ENCODE measurements at places on chromosomes 2 and 18.

DNA sequence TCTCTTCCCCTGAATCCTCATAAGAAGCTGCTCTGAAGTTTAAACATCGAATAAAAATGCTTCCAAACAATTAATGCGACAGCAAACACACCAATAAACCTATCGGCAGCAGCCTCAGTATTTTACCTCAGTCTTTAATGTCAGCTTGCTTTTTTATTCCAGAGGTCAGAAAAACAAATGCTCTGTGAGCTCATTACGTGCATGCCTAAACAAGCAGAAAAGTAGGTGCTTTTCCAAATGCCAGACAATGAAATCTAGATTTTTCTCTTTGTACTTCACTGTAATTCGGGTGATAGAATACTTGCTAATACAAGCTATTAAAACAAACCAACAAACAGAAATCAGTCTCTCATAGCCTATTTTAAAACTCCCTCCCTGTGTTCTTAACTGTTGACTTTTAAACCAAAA lies 381.5 kb downstream of the NRXN1 start:
- no peak for DNase-seq

DNA sequence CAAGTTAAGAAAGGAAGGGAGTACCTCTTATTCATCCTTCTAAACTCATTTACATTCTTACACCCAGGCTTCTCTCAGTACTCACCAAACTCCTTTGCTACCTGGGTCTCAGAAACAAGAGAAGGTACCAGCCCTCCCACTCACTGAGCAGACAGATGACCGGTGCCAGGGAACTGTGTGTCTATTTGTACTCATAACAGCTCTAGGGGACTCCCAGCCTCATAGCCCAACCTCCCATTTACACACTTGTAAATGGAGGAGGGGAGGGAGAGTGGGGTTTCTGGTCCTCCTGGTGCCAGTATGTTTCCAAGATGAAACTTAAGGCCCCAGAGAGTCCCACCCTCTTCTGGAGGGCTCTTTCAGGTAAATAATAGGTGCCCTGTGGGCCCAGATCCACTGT lies 42.8 kb upstream of the SIGLEC15 start:
- DNase-seq = no peak

- DNase-seq = no peak
These were observed 268.4 kb downstream of the ATAD2B start for GRCh38 chr2:23658466-23658942.

GRCh38 chr18:3345885-3346284 lies 84.0 kb downstream of the MYL12B start:
- no peak for DNase-seq

- DNase-seq = no peak
These were observed 37.3 kb downstream of the DARS1 start for GRCh38 chr2:135948141-135948540.

- DNase-seq = no peak
These were observed 221.5 kb upstream of the NCKAP5 start for GRCh38 chr2:133789743-133790142.

- DNase-seq = no peak
These were observed 48.5 kb downstream of the ARL6IP6 start for GRCh38 chr2:152766928-152767327.

DNA sequence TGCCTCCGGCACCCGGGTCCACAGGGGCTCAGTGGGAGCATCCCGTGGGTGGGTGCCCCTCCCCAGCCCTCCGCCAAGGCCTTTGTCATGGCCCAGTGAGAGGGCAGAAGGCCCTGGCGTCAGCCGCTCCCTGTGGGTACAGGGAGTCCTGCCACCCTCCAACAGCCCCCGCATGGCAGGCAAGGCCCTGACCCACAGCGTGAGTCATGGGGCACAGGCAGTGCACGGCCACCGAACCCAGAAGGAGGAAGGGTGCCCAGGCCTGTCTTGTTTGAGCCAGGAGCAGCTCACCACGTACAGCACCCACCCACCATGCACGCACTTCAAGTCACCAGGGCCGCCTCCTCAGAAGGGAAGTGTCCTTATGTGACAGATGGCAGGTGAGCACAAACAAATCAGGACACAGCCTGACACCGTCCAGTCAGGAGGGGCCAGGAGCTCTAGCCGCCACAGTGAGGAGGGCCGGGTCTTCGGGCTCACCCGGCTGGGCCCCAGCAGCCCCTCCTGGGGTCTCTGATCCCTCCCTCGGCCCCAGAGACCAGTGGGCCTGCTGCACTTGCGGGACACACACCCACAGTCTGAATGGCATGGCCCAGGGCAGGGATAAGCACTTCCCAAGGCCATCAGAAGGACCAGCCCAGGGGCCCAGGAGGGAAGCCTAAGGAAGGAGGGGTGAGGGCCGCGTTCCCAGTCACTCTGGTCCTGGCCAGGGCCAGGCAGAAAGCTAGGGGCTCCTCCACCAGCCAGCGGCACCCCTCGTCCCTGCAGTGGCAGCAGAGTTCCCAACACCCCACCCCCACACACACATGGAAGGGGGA lies 25.8 kb downstream of the BIN1 start:
- no peak for DNase-seq

DNA sequence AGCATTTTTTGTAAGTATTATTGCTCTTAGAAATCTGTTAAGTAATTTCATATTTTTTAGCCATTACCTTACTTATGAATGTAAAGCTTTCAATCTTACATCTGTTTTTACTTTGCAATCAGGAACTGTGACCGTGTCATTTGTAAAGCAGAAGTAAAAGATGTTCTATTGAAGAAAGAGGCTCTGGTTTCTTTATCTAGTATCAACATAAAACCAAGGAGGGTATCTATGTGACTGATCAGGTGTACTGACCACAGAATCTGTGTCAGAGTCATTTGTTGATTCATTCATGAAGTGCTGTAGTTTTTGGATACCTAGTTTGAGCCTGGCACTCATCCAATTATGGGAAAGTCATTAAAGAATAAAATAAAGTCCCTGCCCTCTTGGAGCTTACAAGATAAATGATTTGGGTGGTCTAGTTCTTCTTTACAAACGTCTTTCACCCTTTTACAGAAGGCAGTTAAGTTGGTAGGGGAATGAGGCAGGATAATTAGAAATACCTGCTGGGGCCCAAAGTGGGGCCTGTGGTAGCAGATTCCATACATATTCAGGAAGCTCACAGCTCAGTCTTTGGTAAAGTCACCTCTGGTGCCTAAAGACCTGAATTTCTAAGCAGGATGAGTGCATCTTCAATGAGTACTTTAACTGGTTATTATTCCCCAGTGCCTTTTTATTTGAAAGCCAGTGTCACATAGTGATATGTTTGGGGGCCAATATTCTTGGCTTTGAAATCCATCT lies 260.6 kb upstream of the NT5C1B start:
- no peak for DNase-seq

GRCh38 chr2:9201185-9201891 lies 5.3 kb upstream of the ASAP2 start:
- DNase-seq = no peak

DNA sequence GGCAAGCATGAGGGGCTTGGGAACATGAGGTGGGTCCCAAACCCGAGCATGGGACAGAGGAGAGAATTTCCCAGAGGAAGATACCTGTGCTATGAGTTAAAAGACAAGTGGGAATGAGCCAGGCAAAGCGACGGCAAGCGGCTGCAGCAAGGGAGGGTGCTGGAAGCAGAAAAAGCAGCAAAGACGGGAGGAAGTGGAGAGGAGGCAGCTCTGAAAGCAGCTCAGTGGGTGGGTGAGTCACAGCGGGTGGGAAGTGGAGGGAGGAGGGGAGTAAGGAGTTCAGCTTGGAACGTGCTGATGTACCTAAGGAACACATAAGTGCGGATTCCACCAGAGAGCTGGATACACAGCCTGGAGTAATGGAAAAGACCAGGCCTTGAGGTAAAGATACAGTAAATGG lies 41.4 kb downstream of the THUMPD2 start:
- peak; percentile 37 for DNase-seq

DNA sequence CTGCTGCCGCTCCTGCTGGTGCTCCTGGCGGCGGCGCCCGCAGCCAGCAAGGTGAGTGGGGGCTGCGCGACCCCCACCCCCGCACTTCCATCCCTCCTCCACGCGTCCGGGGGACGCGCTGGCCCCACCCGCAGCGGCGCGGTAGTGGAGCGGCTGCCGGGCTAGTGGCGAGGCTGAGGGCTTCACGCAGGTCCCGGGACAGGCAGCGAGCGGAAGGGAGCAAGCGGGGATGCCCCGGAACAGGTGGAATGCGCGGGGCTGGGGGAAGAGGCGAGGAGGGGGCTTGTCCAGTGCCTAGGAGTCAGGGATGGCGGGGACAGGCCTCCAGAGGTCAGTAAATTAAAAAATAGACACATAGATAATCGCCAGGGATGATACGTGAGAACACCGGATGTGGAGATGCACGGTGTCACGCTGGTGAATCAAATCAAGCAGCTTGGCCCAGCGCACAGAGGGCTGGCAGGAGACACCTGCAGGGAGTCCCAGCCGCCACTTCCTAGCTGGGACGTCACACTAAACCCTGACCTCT lies 403 bp downstream of the COL4A3 start:
- DNase-seq = no peak

DNA sequence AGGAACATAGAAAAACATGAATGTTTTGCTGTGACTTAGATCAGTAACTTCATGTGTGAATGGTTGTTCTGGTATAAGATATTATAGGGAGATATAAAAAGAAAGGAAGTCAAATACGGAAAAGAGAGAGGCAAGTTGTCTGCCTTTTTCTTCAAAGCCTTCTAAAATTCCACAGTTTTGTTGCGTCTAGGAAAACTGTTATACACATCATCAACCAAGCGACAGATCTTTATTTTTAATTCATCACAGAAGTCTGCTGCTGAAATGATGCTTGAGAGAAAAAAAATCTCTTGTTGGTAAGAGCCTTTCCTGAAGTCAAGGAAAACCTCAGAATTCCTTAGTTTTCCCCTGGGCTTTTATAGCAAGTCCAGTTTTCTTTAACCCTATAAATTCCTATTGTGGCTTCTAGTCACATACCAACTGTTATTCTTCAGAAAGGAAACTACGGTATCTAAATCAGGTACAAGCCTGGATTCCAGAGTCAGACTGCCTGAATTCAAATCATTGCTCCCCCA lies 36.3 kb upstream of the TANC1 start:
- no peak for DNase-seq

DNA sequence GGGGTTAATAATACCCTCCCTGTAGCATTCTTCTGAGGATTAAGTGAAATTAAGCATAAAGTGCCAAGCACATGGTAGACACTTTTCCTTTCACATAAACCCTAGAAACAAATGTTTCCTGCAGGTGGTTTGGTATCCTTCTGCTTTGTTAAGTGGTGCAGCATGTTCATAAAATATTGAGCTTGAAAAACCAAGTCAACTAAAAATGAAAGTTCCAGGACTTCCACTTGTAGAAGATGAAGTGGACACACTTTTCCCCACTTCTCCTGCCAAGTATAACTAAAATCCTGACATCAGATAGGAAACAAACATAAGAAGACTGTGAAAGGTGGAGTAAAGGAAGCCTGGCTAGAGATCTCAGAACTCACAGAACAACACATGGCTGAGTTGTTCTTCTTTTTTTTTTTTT lies 90.5 kb downstream of the COLEC12 start:
- DNase-seq = no peak

DNA sequence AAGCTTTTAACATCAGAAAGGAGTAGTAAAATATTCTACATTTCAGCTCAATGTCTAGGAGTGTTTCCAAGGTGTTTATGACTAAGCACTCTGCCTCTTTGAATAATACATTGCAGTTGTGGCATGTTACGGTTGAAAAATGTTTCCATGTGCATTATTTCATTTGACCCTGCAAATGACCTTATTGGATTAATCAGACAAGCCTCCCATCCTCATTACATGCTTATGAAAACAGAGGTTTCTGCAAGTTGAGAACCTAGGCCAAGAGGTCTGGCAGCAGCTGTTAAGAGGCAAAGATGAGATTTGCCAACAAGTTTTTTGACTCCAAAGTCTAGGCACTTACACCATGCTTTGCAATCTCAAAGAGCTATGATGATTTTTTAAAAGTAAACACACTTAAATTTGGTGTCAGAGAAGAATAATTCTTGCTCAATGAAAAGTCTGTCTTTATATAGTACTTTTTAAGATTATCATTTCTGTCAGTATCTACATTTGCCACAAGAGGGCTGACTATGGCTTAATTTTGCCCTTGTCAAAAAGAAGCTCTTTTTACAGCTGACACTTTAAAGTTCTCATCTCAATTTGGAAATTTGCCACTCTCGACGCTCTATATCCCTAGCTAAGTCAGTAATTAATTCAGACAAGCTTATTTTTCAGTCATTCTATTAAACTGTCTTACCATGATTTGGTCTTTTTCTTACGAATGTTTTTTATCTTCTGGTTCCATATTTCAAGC lies 260.6 kb downstream of the PAX3 start:
- no peak for DNase-seq

- DNase-seq = no peak
These were observed 7.2 kb downstream of the BABAM2 start for GRCh38 chr2:27897717-27898116.

- no peak for DNase-seq
These were observed 2.0 kb upstream of the PRKCE start for GRCh38 chr2:45649462-45649857.

- no peak for DNase-seq
These were observed 75.5 kb upstream of the SALL3 start for GRCh38 chr18:78904179-78904531.

DNA sequence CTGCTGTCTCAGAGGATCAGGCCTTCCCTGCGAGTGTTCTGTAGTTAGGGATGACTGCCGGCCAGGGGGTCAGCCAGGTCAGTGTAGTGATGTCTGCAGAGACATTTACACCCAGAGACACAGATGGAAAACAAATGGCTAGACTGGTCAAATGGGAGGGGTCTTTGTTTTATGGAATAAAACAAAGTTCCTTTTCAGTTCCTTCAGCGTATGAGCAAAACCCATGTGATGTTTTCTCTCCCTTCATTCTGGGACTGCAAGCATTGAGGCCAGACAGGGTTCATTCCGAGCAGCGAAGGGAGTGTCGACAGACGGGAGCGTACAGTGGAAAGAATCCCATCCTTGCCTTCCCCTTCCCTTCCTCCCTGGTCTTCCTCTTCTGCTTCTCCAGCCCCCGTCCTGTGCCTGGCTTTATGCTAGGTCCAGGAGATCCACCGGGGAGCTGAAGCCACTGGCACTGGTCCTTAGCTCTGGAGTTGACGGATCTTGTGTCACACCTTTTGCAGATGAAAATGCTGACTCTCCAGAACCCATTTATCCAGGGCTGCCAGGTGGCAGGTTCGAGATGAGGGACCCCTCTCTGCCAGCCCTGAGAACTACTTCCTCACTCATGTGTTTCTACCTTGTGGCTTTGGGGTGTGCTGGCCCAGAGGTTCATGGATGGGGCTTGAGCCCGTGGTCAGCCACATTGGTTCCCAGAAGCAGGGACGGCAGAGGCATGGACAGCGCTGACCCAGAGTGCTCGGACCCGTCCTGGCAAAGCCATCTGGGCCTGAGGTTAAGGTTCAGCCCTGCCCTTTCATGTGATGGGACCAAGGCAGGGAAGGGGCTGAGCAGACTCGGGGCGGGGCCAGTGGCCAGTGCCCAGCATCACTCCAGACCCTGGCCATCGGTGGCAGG lies 24.2 kb downstream of the ITGB1BP1 start:
- no peak for DNase-seq

Data from nucleus accumbens (tissue), 56 donors.